NCI-H187 (cell line): ENCODE measurements at places on chromosomes 7 and 10.
A peak's percentile ranks its signal among the peaks of the same experiment; 100 is the strongest.

GRCh38 chr7:21675255-21675654 is 132.4 kb downstream of the DNAH11 start:
- DNase-seq, result no peak

DNA sequence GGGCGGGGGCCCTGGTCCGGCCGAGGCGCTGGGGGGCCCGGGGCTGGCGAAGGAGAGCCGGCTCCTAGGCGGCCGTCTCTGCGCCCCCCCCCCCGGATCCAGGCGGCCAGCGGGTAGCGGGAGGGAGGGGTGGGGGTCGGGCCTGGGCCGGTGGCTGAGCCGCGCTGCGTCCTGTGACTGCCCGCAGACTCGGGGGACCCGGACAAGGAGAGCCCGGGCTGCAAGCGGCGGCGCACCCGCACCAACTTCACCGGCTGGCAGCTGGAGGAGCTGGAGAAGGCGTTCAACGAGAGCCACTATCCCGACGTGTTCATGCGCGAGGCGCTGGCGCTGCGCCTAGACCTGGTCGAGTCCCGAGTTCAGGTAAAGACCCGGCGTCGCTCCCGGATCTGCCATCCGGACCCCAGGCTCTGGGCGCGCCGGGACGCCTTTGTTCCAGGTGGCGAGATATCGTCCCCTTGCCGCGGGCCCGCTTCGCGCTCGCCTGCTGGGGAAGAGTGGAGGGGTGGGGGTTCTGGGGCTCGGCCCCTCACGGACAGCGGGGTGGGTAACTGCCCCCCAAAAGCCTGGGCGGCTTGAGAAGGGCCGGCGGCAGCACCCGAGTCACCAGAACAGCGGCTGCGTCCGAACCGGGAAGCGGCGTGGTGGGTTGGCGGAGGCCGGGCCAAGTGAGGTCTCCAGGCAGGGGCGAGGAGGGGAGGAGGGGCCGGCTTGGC is 819 bp downstream of the UNCX start:
- DNase-seq, result no peak

DNA sequence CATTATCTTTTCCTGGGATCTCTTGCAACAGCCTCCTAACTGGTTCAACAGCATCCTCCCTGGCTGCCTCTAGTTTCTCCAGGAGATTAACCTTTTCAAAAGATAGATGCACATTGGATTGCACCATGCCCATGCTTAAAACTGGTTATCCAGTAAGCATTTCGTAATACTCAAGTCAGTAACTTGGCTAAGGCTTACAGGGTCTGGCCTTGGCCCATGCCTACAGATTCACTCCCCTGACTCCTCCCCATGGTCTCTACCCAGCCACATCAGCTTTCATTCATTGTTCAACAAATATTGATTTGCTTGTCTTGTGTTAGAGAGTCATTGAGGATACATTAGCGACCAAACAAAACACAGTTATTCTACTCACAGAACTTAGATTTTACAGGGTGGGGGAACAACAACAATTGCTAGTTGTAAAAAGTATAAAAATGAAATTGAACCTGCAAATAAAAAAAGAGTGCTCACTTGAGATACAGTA is 1.8 kb upstream of the KIF20B start:
- no peak for DNase-seq

DNA sequence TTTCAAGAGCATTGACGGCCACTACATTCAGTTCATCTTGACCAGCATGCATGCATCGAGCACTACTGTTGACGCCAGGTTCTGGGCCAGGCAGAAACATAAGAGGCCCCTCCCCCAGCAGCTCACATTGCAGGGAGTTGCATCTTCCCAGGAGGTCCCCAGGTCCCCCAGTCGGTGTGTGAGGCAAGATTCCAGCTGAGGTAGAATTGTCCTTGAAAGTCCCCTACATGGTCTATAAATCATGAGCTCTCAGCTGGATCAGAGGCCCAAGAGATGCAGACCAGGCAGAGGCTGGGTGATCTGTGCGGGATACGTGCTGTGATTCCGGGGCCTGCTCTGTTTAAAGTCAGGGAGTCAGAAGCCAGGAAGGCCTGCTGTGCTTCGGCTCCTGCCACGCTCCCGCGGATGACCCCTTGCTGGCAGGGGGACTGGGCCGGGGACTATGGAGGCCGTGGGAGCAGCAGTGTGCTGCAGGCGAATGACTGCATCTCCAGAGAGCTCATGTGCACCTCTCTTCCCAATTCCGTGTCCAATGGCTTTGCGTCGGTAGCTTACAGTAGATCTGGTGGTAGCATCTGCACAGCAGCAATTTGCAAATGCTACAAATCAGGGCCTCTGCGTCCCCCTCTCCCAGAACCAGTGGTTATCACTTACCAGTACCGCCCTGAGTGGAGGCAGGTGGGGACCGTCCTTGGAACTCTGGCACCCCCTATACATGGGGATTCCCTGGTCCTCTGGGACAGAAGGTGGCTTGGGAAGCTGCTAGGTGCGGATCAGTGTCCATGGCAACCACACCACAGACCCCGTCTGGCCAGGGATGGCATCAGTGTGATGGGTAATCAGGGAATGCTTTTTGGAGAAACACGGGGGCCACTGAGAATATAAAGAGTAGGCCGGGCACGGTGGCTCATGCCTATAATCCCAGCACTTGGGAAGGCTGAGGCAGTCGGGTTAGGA is 93.6 kb downstream of the RGS10 start:
- DNase-seq, result no peak

- DNase-seq, result no peak
Measured at GRCh38 chr7:41942468-41943093, 239.7 kb upstream of the INHBA start.

DNA sequence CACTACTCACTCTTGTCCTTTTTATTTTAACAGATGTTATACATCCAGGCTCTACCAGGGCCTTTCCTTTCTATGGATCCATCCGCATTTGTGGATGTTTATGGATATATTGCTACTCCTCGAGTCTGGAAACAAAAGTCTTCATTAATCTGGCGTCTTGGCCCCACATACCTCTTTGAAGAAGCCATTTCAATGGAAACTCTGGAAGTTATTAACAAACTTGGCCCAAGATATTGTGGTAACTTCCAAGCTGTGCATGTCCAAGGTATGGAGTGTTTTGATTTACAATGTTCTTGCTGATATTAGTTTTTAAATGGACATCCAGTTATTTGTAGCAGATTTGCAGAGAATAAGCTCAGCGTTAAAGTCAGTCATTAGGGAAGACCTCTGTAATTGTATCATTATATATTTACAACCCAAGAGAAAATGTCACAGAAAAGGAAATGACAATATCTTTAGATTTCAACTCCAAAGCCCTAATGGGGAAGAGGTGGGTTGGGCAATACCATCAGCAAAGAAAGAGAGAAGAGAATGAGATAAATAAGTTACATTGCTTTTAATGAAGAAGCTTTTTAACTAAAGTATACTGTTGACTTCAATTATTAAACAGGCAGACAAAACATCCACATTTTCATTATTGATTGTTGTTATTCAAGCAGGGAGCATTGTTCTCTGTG is 102.1 kb downstream of the WDFY4 start:
- DNase-seq, result no peak

- DNase-seq, result peak; percentile 14
Measured at GRCh38 chr7:139108266-139109187, 993 bp downstream of the ZC3HAV1 start.

GRCh38 chr7:140656548-140657515 is 15.9 kb upstream of the ADCK2 start:
- no peak for DNase-seq

- no peak for DNase-seq
Measured at GRCh38 chr10:84665883-84666463, 337.6 kb downstream of the CCSER2 start.

GRCh38 chr7:93559639-93560491 is 14.7 kb downstream of the CALCR start:
- no peak for DNase-seq

- no peak for DNase-seq
Measured at GRCh38 chr10:124949543-124949942, 7.6 kb downstream of the ZRANB1 start.

DNA sequence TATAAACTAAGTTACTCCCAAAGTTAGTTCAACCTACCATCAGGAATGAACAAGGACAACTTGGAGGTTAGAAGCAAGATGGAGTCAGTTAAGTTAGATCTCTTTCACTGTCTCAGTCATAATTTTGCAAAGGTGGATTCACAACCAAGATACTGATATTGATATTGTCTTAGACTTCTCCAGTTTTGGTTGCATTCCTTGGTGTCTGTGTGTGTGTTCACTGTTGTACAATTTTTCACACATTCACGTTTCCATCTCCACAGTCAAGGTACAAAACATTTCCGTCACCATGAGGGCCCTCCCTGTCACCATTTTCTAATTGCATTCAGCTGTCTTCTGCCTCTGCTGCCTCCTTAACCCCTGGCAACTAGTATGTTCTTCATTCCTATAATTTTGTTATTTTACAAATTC is 41.1 kb downstream of the AKR1E2 start:
- no peak for DNase-seq

DNA sequence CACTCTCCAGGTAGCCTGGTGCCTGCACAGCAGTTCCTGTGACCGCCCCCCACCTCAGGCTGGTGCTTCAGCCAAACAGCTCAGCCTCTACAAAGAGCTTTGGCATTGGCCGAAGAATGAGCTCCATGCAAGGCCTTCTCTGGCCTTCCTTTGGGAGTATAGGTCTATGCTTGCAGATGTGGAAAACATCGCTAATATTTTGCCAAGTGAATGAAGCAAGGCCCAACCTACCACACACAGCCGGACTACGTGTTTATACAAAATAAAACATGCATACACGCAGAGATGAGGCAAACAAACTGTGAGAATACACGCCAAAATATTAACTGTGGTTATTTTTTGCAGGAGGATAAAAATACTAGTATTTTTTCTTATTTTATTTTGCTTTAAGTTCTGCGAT is 416.2 kb upstream of the C7orf33 start:
- no peak for DNase-seq

GRCh38 chr7:98352621-98353020 is 48.3 kb downstream of the BAIAP2L1 start:
- DNase-seq, result no peak

DNA sequence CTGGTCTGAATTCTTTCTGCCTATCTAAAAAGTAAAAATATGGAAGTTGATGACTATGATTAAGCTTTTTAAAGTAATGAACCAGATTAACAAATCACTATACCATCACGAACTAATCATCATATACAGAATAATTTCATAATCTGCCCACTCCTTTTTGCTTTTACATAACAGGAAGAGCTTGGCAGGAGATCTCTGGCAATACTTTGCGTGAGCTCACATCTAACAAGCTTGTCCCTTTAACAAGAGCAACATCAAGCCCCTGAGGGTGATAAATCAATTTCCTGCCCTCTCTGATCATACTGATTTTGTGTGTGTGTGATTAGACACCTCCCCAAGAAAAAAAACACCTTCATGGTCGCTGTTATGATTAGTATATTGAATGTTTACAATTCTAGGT is 143.5 kb upstream of the ASAH2 start:
- DNase-seq, result no peak

DNA sequence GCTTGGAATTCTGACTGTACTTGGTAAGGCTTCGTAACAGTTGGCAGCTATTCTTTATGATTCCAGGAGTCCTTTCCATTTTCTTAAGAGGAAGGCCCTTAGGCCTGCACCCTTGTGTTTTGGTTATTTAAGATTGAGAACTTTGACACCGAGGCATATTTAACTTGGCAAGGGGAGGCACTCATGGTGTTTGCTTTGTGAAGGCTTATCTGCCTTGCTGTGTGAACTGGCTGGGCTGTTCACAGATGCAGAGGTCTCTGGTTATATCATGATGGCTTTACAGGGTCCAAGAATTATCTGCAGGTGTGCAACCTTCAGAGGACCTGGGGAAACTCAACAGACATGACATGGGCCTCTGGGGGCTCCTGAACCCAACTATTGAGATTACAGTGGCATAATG is 833 bp upstream of the PNLIPRP1 start:
- no peak for DNase-seq
